ENCODE measurements at places on chromosomes 6 and 20. TPM values are rescaled to one million over a fixed set of nuclear protein-coding genes. Genes with fewer than 3 reads are reported as not detected.

- ATAC-seq, result no peak
Measured at GRCh38 chr20:61584851-61585250, 332.8 kb downstream of the CDH4 start.

- ATAC-seq, result peak; percentile 4
Measured at GRCh38 chr20:62662422-62662821, 20.1 kb downstream of the SLCO4A1 start.

- no peak for ATAC-seq
Measured at GRCh38 chr6:71106276-71106675, 149.4 kb upstream of the B3GAT2 start.

DNA sequence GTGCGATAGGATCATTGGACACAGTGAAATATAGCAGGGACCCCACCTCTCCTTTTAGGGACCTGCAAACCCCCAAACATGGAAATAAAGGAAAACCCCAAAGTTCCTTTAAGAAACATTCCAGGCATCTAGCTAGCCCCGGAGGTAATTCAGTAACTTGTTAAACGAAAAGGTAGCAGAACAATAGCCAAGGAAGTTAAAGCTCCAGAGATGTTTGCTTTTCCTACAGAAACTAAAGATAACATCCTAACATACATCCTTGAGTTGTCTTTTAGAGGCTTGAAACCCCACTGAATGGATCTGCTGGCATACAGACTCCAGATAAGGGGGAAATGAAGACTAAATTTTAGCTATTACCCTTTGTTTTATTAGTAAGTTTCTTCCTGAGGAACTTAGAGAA is 51.0 kb downstream of the FAM184A start:
- ATAC-seq, result no peak

GRCh38 chr6:32669893-32670292 is 3.4 kb upstream of the HLA-DQB1 start:
- no peak for ATAC-seq

DNA sequence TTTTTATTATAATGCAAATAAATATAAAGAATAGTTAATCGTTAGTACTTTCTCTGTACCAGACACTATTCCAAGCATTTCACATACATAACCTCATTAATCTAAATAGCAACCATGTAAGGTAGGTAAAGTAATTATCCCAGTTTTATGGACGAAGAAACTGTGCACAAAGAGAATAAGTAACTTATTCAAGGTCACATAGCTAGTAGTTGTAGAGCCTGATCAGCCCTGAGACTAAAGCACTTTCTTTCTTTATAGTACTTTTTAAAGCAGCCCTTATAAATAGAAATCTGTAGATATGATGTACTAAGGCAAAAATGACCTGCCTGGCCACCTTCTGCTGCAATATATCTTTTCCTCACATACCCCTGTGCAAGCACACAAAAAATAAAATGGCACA is 104.8 kb downstream of the MYO6 start:
- ATAC-seq, result no peak

- peak; percentile 91 for ATAC-seq
Measured at GRCh38 chr20:56566621-56567020, 33.6 kb downstream of the FAM209B start.

GRCh38 chr20:62997417-62998035 is 9.2 kb downstream of the BHLHE23 start:
- ATAC-seq, result no peak

DNA sequence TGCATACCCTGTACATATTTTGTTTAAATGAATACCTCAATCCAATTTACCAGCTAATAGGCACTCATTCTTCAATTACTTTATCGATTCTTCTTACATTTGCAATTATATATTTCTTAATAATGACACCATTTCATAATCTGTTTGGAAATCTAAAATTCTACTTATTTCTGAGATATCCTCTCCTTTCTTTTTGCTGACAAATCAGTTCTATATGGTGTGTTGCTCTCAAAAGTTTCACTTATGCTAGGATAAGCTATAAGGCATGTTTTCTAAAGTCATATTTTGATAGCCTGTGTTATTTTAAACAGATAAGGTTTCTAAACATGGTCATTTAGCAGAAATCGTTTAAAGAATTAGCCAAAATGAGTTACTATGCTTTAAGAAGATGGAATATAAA is 140.6 kb upstream of the GJE1 start:
- no peak for ATAC-seq

DNA sequence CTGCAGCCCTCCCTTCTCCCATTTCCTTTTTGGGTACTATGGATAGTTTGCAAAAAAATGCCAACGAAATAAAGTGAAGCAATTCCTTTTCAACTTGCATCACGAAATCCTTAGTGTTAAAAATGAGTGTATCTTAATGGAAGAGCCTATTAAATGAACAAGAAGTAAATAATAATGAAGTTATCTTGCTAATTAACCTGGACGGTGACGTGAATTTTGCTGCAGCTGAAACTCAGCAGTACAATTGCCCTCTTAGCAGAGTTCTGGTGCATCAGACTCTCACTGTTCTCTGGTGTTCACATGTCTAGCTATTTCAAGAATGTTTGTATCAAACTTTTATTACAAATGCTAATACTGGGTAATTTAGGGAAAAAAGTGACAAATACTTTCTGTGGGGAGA is 119.7 kb upstream of the HDAC2 start:
- no peak for ATAC-seq

- ATAC-seq, result peak; percentile 69
Measured at GRCh38 chr6:20279608-20280287, 67.5 kb upstream of the MBOAT1 start.

DNA sequence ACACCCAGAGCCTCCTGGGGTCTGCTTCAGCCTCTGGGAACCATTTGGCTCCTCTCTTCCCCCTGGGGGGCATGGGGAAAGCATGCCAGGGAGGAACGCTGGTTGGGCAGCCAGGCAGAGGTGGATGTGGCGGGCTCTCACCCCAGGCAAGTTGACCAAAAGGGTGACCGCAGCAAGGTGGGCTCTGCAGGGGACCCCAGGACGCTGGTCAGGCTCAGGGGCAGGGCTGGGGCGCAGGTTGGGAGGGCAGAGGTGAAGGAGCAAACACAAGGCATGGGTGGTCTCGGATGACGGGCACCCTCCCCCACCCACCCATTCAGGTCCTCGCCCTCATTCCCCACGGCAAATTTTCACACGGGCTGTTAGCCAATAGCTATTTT is 30.2 kb upstream of the MRGBP start:
- ATAC-seq, result no peak

Gene GMDS
- total RNA-seq, result 43.8 TPM

- no peak for ATAC-seq
Measured at GRCh38 chr6:157711060-157711459, 112.0 kb upstream of the SNX9 start.

Gene IRF4
- total RNA-seq, result 1.1 TPM

Gene DLK2
- 8.9 TPM for total RNA-seq

- ATAC-seq, result no peak
Measured at GRCh38 chr6:49423817-49424216, 39.2 kb downstream of the MMUT start.

- ATAC-seq, result no peak
Measured at GRCh38 chr6:14762077-14762476, 483.8 kb upstream of the JARID2 start.

DNA sequence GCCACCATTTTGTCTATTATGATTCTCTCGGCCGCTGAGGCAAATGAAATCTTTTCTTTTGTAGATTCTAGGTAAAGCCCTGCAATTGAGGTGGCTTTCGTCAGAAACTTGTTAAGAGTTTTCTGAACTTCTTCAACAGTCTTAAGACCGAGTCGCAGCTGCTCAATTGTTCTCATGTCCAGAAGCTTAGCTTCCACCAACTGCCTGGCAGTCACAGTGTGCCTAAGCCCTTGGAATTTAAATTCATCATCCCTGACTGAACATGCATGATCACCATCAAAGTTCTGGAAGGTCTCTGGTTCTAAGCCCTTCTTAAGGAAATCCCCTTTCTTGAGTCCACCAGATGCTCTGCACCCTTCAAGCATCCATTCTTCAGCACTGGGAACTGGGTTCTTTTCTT is 25.7 kb downstream of the DST start:
- no peak for ATAC-seq

DNA sequence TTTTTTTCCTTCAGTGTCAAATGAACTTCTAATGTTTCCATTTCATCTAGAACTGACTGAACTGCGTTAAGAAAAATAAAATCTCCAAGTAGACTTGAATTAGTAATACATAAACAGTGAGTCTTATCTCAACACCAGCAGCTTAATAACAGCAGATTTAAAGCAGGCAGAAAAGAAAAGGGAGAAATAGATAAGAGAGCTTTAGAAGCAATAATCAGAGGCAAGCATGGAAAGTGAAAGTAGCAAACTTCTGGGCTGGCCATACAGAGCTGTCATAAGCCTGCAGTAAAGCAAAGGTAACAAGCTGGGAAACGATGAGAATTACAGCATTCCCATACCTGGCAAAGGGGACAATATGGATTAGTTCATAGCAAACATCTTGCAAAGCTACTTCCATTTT is 16.9 kb upstream of the ANGPT4 start:
- no peak for ATAC-seq

GRCh38 chr6:89475634-89476033 is 42.7 kb downstream of the ANKRD6 start:
- no peak for ATAC-seq

Gene RAET1G
- 24.7 TPM for total RNA-seq

GRCh38 chr6:44851176-44851575 is 463.7 kb downstream of the CDC5L start:
- ATAC-seq, result no peak

- no peak for ATAC-seq
Measured at GRCh38 chr6:125188037-125188436, 34.5 kb downstream of the TPD52L1 start.

Gene TMEM200A
- 0.16 TPM for total RNA-seq

Gene CRISP2
- not detected for total RNA-seq

Gene ZNF76
- 14.3 TPM for total RNA-seq

DNA sequence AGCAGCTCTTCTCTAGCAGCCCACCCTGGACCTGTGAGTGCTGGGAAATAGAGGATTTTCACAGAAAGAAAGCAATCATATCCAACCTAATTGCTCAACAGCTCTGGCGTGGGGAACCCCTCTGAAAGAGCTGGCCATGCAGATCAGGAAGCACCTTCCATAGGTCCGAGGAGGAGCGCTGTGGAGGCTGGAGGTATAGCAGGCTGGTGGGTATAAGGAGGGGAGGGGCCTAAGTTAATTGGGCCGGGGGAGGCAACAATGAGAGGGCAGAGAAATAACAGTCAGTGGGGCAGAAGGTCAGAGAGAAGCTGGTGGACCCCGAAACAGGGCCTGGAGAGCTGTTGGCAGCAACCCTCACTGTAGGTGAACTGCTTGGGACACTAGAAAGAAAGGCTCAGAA is 40.8 kb downstream of the SNRNP48 start:
- ATAC-seq, result no peak
